ENCODE measurements at places on chromosomes 16 and 17. TPM values are rescaled to one million over a fixed set of nuclear protein-coding genes. Genes with fewer than 3 reads are reported as not detected.

The C16orf92 gene
- not detected for total RNA-seq

- H3K4me3 ChIP-seq, result no peak overlapping the region
- no peak overlapping the region for H3K27ac ChIP-seq
- no peaks in the 10 kb centered on the region for H3K36me3 ChIP-seq
- no peaks in the 10 kb centered on the region for H3K27me3 ChIP-seq
Observed at GRCh38 chr16:8943001-8943763, 20.5 kb downstream of the USP7 start.

GRCh38 chr16:55462241-55462640, 16.8 kb upstream of the MMP2 start:
- H3K36me3 ChIP-seq, result no peaks in the 10 kb centered on the region
- no peak overlapping the region for H3K27ac ChIP-seq
- H3K4me3 ChIP-seq, result no peak overlapping the region
- H3K4me1 ChIP-seq, result no peaks in the 10 kb centered on the region

The ITGAD gene
- not detected for total RNA-seq

The SEPTIN1 gene
- total RNA-seq, result not detected

The PRR35 gene
- total RNA-seq, result not detected

DNA sequence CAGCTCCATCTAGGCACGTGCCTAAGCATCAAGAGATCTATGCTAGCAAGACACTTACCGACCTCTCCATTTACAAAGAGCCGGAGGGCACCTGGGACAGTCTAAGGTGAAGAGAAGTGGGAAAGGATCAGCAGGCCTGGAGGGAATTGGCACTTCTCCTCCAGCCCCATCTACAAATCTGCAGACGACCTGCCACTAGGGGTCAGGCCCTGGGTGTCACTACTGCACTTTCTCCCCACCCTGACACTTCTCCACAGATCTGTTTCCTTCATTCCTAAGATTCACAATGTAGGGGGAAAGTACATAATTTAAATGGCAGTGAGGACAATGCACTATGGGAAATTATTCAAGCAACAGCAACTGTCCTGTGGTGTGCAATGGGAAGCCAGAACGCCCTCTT, 8.1 kb downstream of the MKS1 start:
- DNase-seq, result no peak
- H3K4me3 ChIP-seq, result no peak overlapping the region
- peaks cover 31% of the 10 kb centered on the region for H3K36me3 ChIP-seq

GRCh38 chr17:13939222-13939621, 130.1 kb upstream of the COX10 start:
- H3K4me1 ChIP-seq, result no peaks in the 10 kb centered on the region
- no peaks in the 10 kb centered on the region for H3K27me3 ChIP-seq
- no peaks in the 10 kb centered on the region for H3K36me3 ChIP-seq
- H3K4me3 ChIP-seq, result no peak overlapping the region

DNA sequence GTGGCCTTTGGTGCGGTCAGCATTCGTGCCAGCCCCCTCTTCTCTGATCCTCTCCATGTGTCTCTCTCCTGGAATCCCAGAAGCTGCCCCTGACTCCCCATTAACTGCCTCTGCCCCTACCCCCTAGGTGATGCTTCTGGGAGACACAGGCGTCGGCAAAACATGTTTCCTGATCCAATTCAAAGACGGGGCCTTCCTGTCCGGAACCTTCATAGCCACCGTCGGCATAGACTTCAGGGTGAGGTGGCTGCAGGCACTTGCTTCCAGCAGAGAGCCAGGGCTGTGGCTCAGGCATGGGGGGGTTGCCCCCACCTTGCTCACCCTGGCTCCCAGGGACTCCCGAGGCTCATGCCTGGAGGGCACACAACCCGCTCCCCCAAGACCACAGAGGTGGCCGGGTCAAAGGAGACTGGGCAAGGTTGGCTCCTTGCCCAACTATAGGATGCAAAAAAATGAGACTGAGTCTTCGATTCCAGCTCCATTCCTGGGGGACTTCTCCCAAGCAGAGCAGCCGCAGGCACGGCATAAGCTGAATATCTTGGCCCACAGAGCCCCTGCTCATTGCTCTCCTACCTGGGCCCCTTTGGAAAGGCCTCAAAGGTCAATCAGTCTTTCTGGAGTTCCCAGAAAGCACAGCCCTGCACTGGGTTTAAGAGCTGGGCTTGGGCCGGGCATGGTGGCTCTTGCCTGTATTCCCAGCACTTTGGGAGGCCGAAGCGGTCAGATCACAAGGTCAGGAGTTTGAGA, 3.8 kb downstream of the RAB37 start:
- peaks cover 37% of the 10 kb centered on the region for H3K27me3 ChIP-seq
- no peak overlapping the region for H3K27ac ChIP-seq
- DNase-seq, result no peak
- no peak overlapping the region for H3K4me3 ChIP-seq
- peaks cover 7% of the 10 kb centered on the region for H3K4me1 ChIP-seq

- H3K36me3 ChIP-seq, result no peaks in the 10 kb centered on the region
- no peak overlapping the region for H3K27ac ChIP-seq
- H3K27me3 ChIP-seq, result peaks cover 8% of the 10 kb centered on the region
- peaks cover 6% of the 10 kb centered on the region for H3K4me1 ChIP-seq
- no peak overlapping the region for H3K4me3 ChIP-seq
- peak; percentile 5 for DNase-seq
Observed at GRCh38 chr17:46003907-46004748, 5.1 kb downstream of the STH start.

- no peaks in the 10 kb centered on the region for H3K27me3 ChIP-seq
- no peak overlapping the region for H3K27ac ChIP-seq
- H3K36me3 ChIP-seq, result peaks cover 37% of the 10 kb centered on the region
- DNase-seq, result peak; percentile 43
Observed at GRCh38 chr16:58556678-58557077, 41.4 kb downstream of the SETD6 start.

- peaks cover 46% of the 10 kb centered on the region for H3K36me3 ChIP-seq
- H3K27ac ChIP-seq, result no peak overlapping the region
- peak; percentile 76 for DNase-seq
- H3K27me3 ChIP-seq, result no peaks in the 10 kb centered on the region
- peaks cover 10% of the 10 kb centered on the region for H3K4me1 ChIP-seq
Observed at GRCh38 chr17:35002876-35003551, 22.7 kb downstream of the LIG3 start.

DNA sequence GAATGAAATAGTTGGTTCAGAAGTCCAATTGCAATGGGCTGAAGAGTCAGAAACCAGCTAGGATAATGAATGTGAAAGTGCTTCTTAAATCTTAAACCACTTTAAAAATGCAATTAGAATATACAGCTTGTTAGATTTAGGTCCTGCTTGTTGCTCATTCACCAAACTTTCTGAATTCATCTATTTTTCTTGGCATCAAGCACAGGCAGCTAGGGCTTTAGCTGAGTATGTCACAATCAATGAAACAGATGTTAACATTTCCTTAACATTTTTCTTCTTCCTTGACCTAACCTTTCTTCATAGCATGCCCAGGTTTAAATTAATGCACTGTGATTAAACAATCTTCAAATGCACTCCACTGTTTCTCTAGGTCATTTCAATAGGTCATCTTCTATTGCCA, 14.4 kb downstream of the KIF2B start:
- no peak for DNase-seq
- H3K36me3 ChIP-seq, result no peaks in the 10 kb centered on the region
- no peak overlapping the region for H3K27ac ChIP-seq
- H3K4me3 ChIP-seq, result no peak overlapping the region

DNA sequence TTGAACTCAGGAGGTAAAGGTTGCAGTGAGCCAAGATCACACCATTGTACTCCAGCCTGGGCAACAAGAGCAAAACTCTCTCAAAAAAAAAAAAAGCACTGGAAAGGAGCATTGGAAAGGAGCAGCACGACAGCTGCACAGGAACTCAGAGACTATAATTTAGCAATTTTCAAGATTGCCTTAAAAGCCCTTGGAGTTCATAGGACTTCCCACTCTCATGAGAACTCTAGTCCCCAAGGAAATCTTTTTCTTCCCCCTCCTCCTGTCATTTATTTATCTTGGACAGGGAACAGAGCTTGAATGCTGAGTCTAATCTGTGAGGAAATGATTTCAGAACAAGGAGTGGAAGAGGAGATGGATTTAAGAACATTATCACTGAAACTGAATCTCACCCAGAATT, 69.0 kb downstream of the PLXDC1 start:
- DNase-seq, result peak; percentile 63
- H3K36me3 ChIP-seq, result no peaks in the 10 kb centered on the region
- no peak overlapping the region for H3K4me3 ChIP-seq
- H3K4me1 ChIP-seq, result peaks cover 11% of the 10 kb centered on the region
- no peak overlapping the region for H3K27ac ChIP-seq

GRCh38 chr16:12240036-12240435, 263.5 kb downstream of the SNX29 start:
- peak; percentile 54 for DNase-seq
- H3K36me3 ChIP-seq, result no peaks in the 10 kb centered on the region
- H3K27ac ChIP-seq, result no peak overlapping the region
- no peak overlapping the region for H3K4me3 ChIP-seq

- no peaks in the 10 kb centered on the region for H3K4me1 ChIP-seq
- H3K27me3 ChIP-seq, result peaks cover 42% of the 10 kb centered on the region
- no peak overlapping the region for H3K27ac ChIP-seq
- no peaks in the 10 kb centered on the region for H3K36me3 ChIP-seq
Observed at GRCh38 chr16:27819881-27820610, 243.5 kb downstream of the GSG1L start.

DNA sequence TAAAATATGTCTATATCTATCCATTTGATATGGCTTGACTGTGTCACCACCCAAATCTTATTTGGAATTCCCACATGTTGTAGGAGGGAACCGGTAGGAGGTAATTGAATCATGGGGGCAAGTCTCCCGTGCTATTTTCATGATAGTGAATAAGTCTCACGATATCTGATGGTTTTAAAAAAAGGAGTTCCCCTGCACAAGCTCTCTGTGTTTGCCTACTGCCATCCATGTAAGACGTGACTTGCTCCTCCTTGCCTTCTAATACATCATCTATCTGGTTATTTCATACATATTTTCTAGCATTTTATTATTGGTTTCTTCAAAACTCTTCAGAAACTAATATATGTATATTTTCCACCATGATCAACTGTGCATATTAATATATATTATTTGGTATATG, 57.3 kb upstream of the AMZ2 start:
- H3K36me3 ChIP-seq, result no peaks in the 10 kb centered on the region
- H3K4me1 ChIP-seq, result no peaks in the 10 kb centered on the region
- no peak overlapping the region for H3K4me3 ChIP-seq
- no peak overlapping the region for H3K27ac ChIP-seq
- peaks cover 13% of the 10 kb centered on the region for H3K27me3 ChIP-seq
- DNase-seq, result no peak

DNA sequence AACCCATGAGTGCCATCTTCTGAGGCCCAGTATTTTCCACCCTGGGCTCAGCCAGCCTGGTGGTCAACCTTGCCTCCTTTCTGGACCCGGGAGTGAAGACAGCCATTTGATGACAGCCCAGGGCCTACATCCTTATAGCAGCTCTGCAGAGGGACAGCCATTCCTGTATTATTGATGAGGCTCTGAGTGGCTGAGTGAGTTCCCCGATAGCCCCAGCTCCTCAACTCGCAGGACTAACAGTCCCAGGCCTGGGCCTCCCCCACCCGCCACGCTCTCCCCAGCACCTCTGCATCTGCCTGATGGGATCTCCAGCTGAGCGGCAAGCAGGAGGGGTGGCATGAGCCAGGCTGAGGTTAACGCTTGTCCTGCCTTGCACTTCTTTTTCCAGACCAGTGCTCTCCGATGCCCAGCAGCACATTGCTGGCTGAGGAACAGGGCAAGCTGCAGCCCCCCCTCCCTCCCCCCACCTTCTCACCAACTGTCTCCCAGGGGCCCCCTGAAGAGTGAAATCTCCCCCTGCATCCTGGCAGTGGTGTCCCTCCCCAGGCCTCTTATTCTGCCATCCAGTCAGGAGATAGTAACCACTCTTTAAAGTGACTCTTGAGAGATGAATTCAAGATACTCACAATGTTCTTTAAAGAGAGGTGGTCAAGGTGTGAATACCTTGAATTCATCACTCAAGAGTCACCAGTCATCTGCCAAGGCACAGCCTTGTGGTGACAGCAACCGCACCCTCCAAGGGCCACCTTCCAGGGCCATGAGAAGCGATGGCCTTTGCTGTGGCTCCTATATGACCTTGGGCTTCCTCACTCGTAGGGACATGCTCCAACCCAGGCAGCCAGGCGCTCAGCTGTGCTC, 23.5 kb downstream of the CACNG5 start:
- peaks cover 15% of the 10 kb centered on the region for H3K27me3 ChIP-seq
- no peaks in the 10 kb centered on the region for H3K36me3 ChIP-seq
- no peaks in the 10 kb centered on the region for H3K4me1 ChIP-seq
- no peak overlapping the region for H3K27ac ChIP-seq
- H3K4me3 ChIP-seq, result no peak overlapping the region

DNA sequence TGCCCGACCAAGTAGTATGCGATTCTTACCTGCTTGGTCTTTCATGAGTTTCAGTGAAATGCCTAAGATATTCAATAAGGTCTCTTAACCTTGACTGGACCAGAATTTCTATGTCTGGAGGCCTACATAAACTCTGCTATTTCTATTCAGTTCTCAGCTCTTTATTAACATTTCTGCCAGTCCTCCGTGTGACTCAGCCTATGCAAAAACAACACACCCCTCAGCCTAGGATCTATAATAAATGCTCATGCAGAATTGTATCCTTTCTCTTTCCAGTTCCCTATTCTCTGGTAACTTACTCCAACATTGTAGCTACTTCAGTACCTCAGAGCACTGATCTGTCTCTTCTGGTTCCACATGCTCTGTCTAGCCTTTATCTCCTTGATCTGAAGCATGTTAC, 1507.4 kb downstream of the CDH11 start:
- no peaks in the 10 kb centered on the region for H3K4me1 ChIP-seq
- H3K36me3 ChIP-seq, result no peaks in the 10 kb centered on the region
- no peak overlapping the region for H3K27ac ChIP-seq
- no peaks in the 10 kb centered on the region for H3K27me3 ChIP-seq

GRCh38 chr17:60231691-60232090, 81.9 kb downstream of the CA4 start:
- DNase-seq, result peak; percentile 58
- H3K27me3 ChIP-seq, result no peaks in the 10 kb centered on the region
- no peak overlapping the region for H3K27ac ChIP-seq
- H3K36me3 ChIP-seq, result peaks cover 9% of the 10 kb centered on the region
- H3K4me3 ChIP-seq, result no peak overlapping the region
- peaks cover 2% of the 10 kb centered on the region for H3K4me1 ChIP-seq

GRCh38 chr17:14772776-14773175, 471.9 kb downstream of the HS3ST3B1 start:
- no peaks in the 10 kb centered on the region for H3K27me3 ChIP-seq
- H3K27ac ChIP-seq, result no peak overlapping the region
- peaks cover 9% of the 10 kb centered on the region for H3K4me1 ChIP-seq

The CTRB1 gene
- not detected for total RNA-seq

The FOXN1 gene
- total RNA-seq, result not detected

- H3K27me3 ChIP-seq, result no peaks in the 10 kb centered on the region
- H3K4me3 ChIP-seq, result no peak overlapping the region
- no peak overlapping the region for H3K27ac ChIP-seq
Observed at GRCh38 chr16:26111900-26112299, 420.1 kb downstream of the HS3ST4 start.

- no peak overlapping the region for H3K4me3 ChIP-seq
- peaks cover 3% of the 10 kb centered on the region for H3K36me3 ChIP-seq
- H3K4me1 ChIP-seq, result no peaks in the 10 kb centered on the region
Observed at GRCh38 chr17:14201021-14201987, 35.4 kb downstream of the CDRT15 start.

The FBXO39 gene
- not detected for total RNA-seq

- no peaks in the 10 kb centered on the region for H3K36me3 ChIP-seq
- H3K4me3 ChIP-seq, result no peak overlapping the region
- H3K4me1 ChIP-seq, result no peaks in the 10 kb centered on the region
- no peak overlapping the region for H3K27ac ChIP-seq
Observed at GRCh38 chr17:58403311-58403710, 14.0 kb downstream of the RNF43 start.

GRCh38 chr17:64162554-64162953, 32.6 kb upstream of the ERN1 start:
- H3K27me3 ChIP-seq, result no peaks in the 10 kb centered on the region
- DNase-seq, result no peak
- peaks cover 2% of the 10 kb centered on the region for H3K36me3 ChIP-seq
- H3K27ac ChIP-seq, result no peak overlapping the region
- no peak overlapping the region for H3K4me3 ChIP-seq

Measured in IMR-90 (cell line).